Urothelium cell line (cell line): ENCODE measurements at places on chromosomes 6 and 20.
A peak's percentile ranks its signal among the peaks of the same experiment; 100 is the strongest.

GRCh38 chr6:25578538-25578937, 73.5 kb upstream of the SCGN start:
- no peak for DNase-seq

- no peak for DNase-seq
Measured at GRCh38 chr6:25237579-25237978, 41.6 kb upstream of the CARMIL1 start.

GRCh38 chr6:109241199-109241598, 141.1 kb downstream of the CD164 start:
- no peak for DNase-seq

- DNase-seq: no peak
Measured at GRCh38 chr20:62726716-62727583, 18.3 kb downstream of the NTSR1 start.

DNA sequence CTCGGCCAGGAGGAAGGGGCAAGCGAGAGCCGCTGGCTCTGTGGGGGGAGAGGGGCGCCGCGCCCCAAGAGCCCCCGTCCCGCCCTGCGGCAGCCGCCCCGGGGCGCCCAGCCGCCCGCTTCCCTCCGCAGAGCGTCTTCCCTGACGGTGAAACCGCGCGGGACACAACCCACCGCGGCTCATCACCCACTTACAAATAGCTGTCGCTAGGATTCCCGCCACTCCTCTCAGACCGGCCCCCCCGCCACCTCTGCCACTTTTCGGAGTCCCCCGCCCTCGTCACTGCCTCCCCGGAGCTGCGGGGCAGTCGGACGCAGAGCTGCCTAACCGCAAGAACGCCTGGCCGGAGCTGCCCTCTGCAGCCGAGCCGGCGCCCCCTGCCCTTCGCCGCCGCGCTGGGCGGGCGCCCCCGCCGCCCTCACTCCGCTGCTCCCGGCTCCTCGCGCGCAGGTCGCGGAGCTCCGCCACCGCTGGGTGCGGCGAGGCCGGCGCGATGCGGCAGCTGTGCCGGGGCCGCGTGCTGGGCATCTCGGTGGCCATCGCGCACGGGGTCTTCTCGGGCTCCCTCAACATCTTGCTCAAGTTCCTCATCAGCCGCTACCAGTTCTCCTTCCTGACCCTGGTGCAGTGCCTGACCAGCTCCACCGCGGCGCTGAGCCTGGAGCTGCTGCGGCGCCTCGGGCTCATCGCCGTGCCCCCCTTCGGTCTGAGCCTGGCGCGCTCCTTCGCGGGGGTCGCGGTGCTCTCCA, at the start of gene SLC35D3:
SLC35D3 (plus strand) TSS at position 366 of the 749 bp plus-strand sequence; CDS start at position 494, 128 bp downstream.
- DNase-seq: no peak

GRCh38 chr6:90478278-90478677, 108.6 kb downstream of the MAP3K7 start:
- DNase-seq: no peak

DNA sequence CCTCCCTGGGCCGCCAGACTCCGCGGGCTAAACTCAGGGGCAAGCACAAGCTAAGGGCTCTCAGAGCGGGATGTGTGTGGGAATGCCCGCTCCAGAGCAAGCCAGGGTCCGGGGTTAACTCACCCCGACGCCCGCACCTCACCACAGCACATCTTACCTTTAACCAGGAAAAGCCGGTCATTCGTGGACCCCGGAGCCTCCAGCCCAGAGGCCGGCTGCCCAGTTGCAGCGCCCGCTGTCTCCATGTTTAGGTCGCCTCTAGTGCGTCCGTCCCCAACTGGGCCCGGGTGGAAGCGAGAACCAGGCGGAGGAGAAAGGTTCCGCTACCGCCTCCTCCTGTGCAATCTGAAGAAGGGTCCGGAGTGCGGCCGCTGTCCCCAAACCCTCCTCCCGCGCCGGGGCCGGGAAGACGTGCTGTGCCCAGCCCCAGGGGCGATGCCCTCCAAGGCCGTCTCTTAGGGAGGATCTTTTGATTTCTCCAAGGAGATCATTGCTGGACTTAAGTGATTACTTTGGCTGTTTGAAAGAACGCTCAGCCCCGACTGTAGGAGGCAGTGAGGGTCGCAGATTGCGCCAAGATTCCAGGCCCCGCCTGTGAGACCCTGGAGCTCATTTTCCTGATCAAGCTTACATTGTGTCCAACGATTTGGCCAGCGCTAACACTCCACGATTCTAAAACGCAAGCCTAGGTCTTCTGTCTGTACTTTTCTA, at the start of gene TMEM242:
TMEM242 (minus strand) TSS at position 265 of the 711 bp plus-strand sequence; CDS start at position 245, 20 bp downstream.
- peak; percentile 86 for DNase-seq

DNA sequence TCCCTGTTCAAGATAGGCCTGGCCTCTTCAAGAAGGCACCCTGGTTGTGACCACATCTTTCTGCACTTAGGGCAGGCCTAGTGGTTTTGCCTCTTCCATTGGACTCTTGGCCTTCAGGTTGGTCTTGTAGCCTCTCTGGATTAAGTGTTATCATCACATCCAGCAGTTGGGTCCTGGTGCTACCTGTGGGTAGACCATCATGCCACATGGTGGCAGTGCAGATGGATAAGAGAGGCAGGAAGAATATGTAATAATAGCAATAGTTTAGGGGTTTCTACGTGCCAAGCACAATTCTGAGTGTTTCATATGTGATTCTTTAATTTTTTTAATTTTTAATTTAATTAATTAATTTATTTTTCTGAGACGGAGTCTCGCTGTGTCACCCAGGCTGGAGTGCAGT, 28.5 kb upstream of the SNRPB2 start:
- peak; percentile 5 for DNase-seq

DNA sequence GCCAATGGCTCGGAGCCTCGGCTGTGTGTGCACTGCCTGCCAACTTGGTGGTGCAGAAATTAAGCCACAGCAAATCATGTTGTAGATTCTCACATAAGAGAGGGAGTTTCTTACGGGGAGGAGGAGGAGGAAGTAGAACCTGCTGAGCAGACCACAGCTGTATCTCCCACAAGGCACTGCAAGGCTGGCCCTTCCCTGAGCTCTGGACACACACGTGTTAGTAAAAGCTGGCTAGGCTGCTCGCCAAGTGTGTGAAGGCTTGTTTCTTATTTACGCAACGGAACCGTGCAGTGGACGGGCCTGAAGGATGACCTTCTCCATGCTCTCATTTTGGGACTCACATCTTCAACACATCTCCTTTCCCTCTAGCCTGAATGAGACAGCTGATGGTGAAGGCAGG, 15.7 kb upstream of the QKI start:
- DNase-seq: no peak

DNA sequence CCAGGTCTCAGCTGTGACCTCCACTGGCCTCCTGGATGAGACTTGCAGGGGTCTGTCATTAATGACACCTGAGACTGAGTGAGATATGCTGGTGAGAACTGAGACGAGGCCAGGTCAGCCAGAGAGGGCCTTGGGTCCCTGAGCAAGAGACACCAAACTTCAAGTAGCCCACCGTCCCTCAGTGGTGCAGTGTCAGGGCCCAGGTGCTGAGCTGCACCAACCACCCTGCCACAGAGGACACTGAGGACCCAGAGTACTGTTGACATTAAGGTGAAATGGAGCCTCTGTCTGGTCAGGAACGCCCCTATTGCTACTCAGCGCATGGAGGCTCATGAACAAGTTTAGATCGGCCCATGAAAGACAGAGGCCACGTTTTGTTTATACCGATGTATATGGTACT, 64.1 kb upstream of the SCP2D1 start:
- DNase-seq: no peak

GRCh38 chr6:71468841-71469700, 180.5 kb downstream of the OGFRL1 start:
- peak; percentile 68 for DNase-seq

- no peak for DNase-seq
Measured at GRCh38 chr6:141359953-141360352, 772.8 kb upstream of the GJE1 start.

DNA sequence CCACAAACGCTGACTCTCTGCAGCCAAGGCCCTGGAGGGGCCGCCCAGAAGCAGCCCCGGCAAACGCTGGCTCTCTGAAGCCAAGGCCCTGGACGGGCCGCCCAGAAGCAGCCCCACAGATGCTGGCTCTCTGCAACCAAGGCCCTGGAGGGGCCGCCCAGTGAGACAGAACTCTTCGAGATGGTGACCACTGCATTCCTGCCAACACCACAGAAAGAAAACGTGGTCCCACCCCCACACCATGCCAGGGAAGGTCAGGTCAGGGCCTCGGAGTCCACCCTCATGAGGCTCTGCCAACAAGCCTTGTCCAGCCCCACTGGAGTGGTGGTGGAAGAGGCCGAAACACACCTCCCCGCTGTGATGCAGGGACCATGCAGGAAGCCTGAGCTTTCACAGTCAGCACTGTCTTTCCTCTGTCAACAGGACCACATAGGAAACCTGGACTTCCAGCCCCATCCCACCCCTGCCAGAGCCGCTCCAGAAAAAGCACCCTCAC, 97.5 kb downstream of the DLL1 start:
- DNase-seq: no peak

GRCh38 chr6:160348223-160349019, at the start of gene SLC22A3:
SLC22A3 (plus strand) TSS chr6:160348378; CDS start chr6:160348420, 42 bp downstream.
- DNase-seq: no peak

GRCh38 chr20:21511485-21511849, 2.4 kb downstream of the NKX2-2 start:
- no peak for DNase-seq

- DNase-seq: no peak
Measured at GRCh38 chr6:116278854-116279231, 887 bp downstream of the TSPYL1 start.

GRCh38 chr20:59137532-59137931, 26.1 kb upstream of the ZNF831 start:
- DNase-seq: no peak

DNA sequence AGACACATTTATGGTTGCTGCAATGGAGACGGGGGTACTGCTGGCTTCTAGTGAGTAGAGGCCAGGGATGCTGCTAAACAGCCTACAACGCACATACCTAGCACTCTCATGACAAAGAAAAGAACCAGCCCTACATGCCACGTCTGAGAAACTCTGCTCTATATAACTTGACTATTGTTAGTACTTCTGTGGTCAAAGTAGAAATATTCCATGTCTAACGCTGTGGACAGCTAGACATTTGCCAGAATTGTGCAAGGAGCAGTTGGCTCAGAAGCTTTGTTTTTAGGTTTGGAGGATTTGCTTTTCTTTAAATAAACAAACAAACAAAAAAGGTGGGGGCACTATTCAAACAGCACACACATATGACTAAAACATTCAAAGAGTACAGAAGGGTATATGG, 20.5 kb downstream of the UBE2V1 start:
- no peak for DNase-seq

DNA sequence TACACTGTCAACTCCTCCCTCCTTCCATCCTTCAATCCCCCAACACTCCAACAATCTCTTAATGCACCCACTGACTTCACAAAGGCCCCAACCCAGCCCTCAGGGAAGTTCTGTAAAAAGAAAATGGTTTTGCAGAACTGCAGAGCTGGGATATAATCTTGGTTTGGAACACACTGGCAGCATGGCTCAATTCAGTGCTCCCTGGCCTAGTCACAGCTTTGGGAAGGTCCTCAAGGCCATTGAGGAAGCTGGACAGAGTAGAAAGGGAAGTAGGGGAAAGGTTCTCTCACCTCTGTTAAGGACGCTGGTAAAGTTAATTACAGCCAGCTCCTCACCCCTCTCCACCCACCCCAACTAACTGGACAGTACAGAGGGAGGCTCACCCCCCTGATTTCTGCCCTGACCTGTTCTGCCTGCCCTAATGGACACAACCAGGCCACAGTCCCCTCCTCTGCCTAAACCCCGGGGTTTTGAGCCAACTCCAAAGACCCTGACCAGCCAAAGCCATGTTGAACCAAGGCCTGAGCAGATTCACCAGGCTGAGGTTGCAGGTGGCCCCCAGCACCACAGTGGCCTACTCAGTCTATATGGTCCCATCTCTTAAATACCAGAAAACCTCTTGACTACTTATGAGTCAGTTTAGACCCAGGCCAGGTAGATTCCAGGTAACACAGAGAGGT, 49.2 kb downstream of the MAFB start:
- DNase-seq: no peak

GRCh38 chr20:23461180-23461579, 8.5 kb upstream of the CST11 start:
- DNase-seq: no peak

DNA sequence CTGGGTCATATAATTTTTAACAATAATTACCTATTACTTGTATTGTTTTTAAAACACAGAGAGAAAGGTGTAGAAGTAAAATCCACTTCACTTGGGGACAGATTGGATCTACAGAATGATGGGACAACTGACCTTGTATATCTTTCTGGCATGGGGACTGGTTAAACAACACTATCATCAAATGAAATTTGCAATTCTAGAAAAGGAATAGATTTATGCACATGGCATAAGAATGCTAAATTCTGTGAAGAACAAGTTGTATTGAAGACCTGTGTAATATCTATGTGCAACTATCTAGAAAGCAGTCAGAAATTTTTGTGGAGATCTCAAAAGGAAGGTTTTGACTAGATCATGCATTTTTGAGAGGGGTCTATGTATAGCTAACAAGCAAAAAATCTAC, 106.3 kb upstream of the BMP5 start:
- DNase-seq: no peak

DNA sequence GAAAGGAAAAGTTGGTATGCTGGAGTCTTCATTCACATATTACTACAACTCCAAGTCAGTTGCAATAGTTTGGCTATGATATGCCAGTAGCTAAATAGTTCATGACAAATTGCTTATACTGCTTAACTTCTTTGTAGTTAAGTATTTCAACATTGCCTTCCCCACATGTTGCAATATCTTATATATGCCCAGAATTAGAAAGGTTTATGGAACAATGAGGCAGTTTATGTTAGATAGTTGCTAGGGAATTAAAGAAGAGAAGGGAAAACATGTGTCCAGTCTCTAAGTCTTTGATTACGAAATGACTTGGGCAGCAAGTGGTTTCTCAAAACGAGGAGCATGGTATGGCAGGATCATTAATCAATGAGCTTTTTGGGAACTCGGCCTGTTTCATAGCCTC, 145.8 kb downstream of the PLCB4 start:
- DNase-seq: no peak

- no peak for DNase-seq
Measured at GRCh38 chr6:86728976-86729375, 208.4 kb upstream of the HTR1E start.

DNA sequence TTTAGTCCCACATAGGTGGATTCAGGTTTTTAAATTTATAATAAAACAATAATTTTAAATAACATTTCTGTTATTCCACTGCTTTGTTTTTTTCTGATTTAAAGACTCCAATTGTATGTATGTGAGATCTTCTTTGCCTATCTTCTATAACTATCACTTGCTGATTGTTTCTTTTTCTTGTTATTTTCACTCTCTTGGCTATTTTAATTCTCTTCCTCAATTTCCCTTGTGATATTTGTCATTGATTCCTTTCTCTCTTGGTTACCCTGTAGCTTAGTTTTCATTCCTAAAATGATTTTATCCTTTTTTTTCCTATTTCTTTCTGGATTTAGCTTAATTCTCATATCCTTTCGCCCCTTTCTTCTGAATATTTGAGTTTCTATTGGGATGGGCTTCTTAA, 227.3 kb upstream of the TENT5A start:
- no peak for DNase-seq

DNA sequence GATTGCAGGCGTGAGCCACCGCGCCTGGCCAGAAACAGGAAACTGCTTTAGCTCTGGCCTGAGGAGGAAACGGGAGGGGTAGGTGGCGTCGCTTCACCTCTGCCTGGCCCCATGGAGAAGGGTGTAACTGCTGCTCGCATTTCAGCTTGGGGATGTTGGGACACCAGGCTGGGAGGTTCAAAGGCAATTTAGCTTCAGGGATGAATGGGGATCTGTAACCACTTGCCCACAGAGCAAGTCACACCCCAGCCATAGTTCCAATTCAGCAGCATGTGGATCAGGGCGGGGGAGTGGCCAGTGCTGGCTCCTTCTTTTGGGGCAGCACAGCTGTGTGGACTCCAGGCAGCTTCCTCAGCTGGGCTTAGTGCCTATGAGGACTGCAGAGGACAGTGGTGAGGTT, 34.8 kb upstream of the NUP153 start:
- no peak for DNase-seq

- DNase-seq: no peak
Measured at GRCh38 chr6:170393807-170394399, 87.3 kb downstream of the FAM120B start.
